ENCODE measurements at places on chromosomes 1 and 21.
A peak's percentile ranks its signal among the peaks of the same experiment; 100 is the strongest.

GRCh38 chr1:86640161-86640670 lies 64.2 kb upstream of the SH3GLB1 start:
- DNase-seq, result no peak

DNA sequence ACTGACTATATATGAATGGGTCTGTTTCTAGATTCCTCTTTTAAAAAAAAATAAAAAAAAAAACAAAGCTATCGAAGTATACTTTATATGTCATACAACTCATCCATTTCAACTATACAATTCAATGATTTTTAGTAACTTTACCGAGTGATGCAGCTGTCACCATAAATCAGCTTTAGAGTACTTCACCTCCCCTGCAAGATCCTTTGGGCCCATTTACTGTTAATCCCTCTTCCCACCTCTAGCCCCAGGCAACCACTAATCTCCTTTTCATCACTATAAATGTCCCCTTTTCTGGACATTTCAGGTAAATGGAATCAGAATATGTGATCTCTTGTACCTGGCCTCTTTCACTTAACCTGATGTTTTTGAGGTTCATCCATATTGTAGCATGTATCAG lies 133.9 kb downstream of the PEX14 start:
- no peak for DNase-seq

GRCh38 chr1:43731867-43732531 lies 24.7 kb downstream of the ST3GAL3 start:
- DNase-seq, result no peak

DNA sequence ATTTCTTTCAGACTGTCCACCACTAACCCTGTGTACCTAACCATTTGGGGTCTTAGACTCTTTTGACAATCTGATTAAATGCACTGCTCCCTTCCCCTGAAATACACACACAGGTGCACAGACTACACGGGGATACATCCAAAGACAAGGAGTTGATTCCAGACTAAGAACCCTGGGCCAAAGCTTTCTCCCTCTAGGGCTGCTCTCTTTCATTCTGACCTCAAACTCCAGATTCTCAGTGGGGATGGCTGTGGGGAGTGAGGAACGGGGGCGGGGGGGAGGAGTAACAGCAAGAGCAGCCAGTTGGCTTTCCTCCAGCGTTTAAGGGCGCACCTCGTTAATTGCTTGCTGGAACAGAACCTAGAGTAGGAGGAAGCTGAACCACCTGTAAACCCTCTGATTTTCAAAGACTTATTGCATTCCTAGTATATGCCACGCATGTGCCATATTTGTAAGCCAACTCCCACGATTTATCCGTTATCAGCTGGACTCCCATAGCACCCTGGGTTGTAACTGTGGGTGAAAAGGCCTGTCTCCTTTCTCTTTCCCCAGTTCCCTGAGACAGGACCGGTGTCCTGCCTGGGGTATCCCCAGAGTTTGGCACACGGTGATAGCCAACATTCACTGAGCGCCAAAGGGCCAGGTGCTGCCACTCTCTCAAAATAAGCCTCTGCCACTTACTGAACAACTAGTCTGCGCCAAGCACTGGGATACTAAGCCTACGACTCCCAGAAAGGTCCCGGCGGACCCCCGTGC lies 920 bp downstream of the MTHFR start:
- peak; percentile 45 for DNase-seq

GRCh38 chr1:107434361-107434693 lies 293.5 kb downstream of the NTNG1 start:
- DNase-seq, result no peak

GRCh38 chr1:183180218-183180617 lies 5.8 kb upstream of the LAMC2 start:
- no peak for DNase-seq

GRCh38 chr21:33388188-33388587 lies 15.0 kb upstream of the IFNGR2 start:
- no peak for DNase-seq

DNA sequence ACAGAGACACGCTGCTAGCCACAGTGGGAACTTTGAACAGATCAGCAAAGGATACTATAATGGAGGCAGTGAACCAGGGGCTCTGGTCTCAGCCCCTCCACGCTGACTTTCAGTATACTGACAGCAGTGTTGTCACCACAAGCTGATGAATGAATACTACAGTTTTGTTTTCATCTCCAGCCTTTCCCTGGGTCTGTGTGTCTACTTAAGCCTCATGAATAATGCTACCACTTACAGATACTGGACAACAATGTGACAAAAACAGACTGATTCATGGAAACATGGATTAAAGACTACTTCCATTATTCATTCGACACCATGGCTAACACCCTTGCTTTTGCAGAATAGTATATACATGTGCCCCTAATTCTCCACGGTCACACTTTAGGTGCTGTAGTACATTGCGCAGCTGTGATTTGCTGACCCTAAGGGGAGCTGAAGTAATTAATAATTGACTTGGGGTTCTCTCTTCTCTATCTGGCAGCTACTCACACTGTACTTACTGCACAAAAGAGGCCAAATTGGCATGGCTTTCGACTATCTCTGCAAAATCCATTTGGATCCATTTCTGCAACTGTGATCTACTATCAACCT lies 203.2 kb upstream of the LYPLAL1 start:
- no peak for DNase-seq

DNA sequence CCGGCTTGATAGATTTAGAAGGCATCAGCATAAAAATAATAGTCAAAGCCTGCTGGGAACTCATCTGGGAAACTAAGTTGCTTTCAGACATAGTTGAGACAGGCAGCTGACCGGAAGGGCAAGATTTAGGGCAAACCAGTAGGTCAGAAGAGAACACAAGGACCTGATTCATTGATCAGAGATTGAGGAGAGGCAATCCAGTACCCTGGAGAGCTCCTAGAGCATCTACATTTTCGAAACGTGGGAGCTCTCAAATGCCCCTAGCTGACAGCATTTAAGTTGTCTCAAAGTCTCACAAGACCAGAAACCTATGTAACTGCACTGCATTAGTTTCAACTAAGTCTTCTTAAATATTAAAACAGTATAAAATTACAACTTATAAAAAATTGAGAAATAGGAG lies 22.9 kb upstream of the MTF2 start:
- no peak for DNase-seq

- DNase-seq, result no peak
Measured at GRCh38 chr1:178934546-178934945, 63.7 kb upstream of the ANGPTL1 start.

GRCh38 chr1:43318831-43319230 lies 18.0 kb downstream of the TIE1 start:
- no peak for DNase-seq

DNA sequence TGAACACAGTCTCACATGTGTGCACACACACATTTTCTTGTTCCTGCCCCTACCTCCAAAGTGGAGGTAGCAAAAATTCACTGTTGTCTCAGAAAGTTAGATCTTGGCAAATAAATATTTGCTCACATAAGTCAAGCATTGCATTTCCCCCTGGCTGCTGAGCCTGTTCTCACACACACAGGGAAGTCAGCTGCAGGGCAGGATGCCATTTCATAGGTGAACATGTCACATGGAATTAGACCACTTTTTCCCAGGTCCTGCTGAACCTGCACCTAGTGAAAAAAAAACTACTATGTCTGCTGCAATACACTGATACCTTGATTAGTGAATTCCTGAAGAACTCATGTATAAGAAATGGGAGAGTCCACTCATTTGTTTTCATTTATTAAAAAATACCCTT lies 5.3 kb upstream of the CD55 start:
- no peak for DNase-seq

DNA sequence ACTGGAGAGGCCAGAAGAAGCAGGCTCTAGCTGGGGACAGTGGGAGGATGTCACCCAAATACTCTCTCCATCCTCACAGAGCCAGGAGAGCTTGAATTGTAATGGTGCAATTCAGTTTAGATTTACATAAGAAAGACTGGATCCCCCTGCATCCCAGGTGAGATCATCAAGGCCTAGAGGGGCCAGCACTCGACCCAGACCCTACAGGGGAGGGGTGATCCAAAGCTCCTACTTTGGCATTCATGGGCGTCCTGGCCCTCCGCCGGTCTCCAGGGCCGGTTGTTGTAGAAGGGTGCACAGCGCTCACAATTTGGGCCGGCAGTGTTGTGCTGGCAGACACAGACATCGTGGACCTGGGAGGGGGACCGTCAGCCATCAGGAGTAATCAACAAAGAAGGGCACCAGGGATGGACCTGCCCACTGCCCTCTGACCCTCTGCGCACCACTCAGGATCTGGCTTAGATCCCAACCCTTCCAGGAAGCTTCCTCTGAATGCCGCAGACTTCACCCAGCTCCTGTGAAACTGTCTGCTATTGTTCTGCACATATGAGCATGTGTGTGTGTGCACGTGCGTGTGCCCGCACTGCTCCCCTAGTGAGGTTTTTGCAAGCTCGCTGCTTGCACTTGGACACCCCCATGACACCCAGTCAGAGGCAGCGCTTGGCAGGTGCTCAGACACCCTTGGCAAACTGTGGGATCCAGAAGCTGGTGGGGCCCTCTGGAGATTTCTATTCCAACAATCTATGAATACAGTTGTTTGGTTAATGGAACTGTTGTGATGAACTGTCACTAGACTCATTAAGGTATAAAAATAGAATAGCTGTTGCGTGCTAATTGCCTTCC lies 21.6 kb downstream of the LAMB3 start:
- no peak for DNase-seq

- no peak for DNase-seq
Measured at GRCh38 chr1:175600721-175601440, 142.5 kb downstream of the TNR start.

GRCh38 chr1:42186152-42186551 lies 21.6 kb upstream of the GUCA2A start:
- no peak for DNase-seq

DNA sequence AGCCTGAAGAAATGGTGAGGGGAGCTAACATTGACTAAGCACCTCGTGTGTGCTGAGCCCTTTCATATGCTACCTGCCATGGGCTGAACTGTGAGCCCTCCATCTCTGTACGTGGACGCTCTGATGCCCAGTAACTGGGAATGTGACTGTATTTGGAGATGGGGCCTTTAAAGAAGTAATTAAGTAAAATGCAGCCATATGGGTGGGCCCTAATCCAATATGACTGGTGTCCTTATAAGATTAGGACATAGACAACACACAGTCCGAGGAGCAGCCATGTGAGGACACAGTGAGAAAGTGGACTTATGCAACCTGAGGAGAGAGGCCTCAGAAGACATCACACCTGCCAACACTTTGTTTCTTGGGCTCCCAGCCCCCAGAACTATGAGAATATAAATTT lies 92.7 kb upstream of the ATP1B1 start:
- DNase-seq, result no peak

- peak; percentile 58 for DNase-seq
Measured at GRCh38 chr1:230868736-230869385, 540 bp upstream of the C1orf198 start.

DNA sequence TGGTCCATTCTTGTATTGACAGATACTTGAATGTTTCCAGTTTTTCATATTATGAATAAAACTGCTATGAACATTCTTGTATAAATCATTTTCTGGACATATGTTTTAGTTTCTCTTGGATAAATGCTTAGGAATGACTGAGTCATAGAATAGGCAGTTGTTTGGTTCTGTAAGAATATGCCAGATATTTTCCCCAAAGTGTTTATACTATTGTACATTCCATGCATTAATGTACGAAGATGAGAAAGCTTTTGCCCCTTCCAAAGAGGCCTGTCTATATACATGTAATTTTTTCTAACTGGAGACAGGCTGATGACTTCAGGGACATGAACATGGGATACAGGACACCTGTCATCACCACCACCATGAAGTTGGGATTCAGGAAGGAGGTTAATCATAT lies 11.3 kb downstream of the NBPF3 start:
- DNase-seq, result no peak

- no peak for DNase-seq
Measured at GRCh38 chr21:28798798-28799197, 193.9 kb downstream of the LTN1 start.

- DNase-seq, result no peak
Measured at GRCh38 chr21:45303091-45303615, 15.5 kb upstream of the POFUT2 start.

GRCh38 chr1:56516539-56517252 lies 62.7 kb downstream of the PLPP3 start:
- no peak for DNase-seq

DNA sequence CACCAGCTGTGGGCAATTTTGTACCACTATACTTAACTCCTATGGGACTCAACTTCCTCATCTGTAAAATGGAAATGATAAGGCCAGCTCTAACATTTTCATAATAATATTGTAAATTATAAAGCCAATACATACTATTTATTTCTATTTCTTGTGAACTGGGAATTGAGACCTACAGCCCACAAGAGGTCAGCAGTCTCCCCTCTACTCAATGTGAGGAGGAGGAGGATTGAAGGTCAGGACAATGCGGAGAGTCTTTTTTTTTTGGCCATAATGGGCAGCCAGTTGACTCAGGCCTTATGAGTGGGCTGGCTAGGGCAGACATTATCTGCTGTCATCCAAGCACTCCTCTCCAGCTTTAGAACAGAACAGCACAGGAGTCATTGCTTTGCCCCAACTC lies 90.5 kb downstream of the NUF2 start:
- DNase-seq, result no peak

GRCh38 chr1:36894824-36895223 lies 139.5 kb downstream of the GRIK3 start:
- no peak for DNase-seq

DNA sequence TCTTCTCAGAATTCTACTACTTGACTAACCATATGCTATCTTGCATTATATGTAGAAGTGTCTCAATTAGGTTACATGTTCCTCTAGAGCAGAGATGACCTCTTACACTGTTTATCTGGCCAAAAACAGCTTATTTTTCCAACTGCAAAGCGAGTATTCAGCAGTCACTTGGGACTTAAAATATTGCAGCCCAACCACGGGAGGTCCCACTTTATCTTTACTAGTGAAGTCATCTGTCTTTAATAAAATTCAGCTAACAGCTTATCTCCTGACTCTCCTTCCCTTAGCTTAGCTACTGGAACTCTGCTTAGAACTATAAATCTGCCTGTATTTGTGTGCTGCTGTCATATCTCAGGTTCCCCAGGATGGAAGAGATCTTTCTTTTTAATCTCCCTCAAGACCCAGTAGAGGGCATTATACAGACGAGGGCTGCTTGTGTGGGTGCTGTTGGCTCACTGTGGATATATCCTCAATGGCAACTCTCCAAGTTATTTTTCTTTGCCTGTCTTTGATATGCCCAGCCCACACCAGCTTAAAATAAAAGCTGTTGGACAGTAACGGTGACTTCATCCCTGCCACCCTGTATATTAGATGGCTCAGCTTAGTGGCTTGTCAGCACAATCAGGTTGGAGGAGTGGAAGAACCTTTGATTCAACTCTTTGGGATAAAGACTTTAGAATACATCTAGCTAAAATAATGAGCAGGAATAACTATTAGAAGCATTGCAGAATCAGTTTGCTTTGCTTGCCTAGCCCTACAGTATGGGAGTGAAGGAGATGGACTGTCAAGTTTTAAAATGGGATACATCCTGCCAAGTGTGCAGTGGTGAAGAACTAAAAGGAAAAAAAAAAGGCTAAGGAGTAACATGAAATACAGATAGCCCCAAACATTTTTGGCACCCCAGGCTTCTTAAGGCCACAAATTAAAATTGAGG lies 9.6 kb downstream of the ENSA start:
- no peak for DNase-seq

All from head of caudate nucleus (tissue), 42 donors.